NCI-H2029 treated with DMSO at 0.1 percent for 48 hours (cell line): ENCODE measurements at places on chromosomes 2 and 18.

DNA sequence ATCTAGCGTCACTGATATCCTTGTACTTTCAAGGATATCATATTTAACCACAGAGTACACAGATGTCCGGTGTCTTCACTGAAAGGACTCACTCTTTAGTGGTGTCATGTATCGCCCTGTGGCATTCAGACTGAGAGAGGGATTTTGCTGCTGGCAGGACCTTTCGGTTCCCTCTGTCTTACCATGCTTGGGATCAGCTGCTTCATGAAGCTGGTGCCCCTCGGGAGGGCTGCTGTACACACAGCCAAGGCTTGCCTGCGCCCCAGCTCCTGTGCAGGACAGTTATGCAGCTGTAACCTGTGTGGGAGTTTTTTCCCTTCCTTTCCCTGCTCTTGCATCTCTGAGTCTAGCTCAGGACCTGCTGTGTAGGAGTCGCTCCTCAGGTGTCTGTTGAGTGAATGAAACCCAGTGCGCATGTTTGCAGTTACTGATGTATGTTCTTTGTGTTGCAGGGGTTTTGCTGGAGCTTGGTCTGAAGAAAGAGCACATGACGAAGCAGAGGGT is 64.4 kb downstream of the GREB1 start:
- DNase-seq, result peak; percentile 29

DNA sequence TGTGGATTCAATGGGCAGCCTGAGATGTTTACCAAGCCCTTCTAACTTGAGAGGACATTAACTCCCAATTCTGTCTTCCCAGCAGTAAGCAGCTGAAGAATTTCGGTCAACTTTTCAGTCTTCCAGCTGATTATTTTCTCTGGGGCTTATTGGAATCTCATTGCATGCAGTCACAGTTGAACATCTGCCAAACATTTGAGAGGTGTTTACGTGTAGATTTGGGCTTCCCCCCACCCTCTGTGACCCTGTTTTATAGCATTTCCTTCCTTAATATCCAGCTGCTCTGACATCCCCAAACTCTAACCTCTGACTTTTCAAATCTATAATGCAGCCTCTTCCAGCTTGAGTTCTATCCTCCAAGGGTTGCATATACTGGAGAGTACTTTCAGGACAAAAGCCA is 16.5 kb upstream of the VIT start:
- no peak for DNase-seq

GRCh38 chr2:175175896-175176295 is 5.6 kb downstream of the ATP5MC3 start:
- no peak for DNase-seq

DNA sequence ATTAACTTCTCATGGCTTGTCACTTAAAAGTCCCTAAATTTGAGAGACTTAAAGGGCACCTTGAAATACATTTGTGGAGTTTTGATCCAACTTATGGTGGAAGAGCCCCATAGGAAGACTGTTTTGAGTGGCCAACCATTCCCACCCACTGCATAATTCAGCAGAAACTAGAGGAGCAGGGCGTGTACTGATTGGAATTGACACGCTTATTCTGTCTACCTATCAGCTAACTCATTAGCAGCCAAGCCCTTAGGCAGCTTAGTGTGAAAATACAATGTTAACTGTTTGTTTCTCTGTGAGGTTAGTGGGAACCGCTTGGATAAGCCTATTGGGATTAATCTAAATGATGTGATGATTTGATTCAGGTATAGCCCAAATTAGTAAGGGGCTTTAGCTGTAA is 6.4 kb downstream of the LGALSL start:
- no peak for DNase-seq

DNA sequence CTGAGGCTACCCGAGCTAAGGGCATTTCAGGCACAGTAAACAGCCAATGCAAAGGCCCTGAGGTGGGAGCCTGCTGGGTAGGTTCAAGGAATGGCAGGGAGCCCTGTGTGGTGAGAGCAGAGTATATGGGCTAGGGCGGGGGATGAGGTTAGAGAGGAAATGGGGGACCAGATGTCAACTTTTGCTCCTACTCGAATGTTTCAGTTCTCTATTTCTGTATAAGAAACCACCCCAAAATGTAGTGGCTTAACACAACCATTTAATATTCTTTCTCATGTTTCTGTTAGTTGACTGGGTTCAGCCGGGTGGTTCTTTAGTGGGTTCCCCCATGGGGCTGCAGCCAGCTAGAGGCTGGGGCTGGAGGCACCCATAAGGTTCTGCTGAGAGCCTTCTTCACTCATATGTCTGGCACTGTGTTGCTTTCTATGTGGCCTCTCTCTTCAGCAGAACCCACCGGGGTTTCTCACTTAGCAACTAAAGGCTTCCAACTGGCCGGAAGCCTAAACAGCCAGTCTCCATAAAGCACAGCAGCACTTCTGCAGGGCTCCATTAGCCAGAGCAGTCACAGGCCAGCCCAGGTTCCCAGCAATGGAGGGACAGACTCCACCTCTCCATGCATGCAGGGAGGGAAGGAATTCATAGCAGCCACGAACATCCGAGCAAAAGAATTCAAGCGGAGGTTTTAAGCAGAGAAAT is 5.6 kb upstream of the ATOH8 start:
- no peak for DNase-seq

GRCh38 chr2:153138651-153139375 is 339.7 kb downstream of the RPRM start:
- DNase-seq, result no peak

DNA sequence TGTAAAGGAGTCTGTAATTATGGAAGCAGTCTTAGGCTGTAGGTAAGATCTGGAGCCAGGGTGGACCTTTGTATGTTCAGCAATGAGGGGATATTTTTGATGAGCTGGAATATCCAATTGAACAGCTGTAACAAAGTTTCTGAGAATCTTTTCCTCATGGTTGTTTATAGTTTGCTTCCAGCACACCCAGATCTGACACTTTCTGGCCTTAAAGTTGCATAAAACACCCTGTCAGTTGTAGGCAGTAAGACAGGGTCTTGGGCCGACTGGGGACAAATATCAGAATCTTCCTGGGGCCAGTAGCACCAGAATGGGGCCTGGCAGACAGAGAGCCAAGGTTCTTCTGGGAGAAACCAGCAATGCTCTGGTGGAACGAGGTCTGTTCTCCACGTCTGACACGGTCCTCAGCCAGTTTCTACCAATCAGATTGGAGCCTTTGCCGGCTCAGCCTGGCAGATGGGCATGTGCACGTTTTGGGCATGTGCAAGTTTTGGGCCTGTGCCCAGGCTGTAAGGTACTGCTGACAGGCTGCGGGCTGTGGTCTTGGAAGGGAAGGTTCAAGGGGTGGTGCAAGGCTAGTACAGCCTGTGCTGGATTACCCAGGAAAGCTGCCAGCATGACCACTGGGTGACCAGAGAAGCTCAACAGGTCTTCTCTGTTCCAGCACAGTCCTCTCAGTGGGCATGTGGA is 89.8 kb downstream of the PRKCE start:
- no peak for DNase-seq

- no peak for DNase-seq
Measured at GRCh38 chr18:39365836-39366485, 1800.4 kb upstream of the CELF4 start.

DNA sequence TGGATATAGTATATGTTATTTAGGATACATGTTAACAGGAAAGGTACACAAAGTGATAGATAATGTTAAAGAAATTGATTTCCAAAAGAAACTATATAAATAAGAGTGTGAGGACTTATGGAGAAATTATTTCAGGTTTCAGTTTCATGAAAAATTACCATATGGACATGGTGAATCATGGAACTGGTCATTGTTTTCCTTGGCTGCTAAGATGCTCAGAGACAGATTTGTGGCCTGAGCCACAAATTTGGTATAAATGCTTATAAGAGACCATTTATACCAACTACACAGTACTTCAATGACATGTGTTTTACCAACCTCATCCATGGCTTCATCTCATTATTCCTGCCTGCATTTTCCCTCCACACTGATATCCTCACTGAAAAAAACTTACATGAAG is 188.1 kb downstream of the FMNL2 start:
- no peak for DNase-seq

GRCh38 chr2:195656161-195656858 is 716 bp upstream of the SLC39A10 start:
- no peak for DNase-seq

DNA sequence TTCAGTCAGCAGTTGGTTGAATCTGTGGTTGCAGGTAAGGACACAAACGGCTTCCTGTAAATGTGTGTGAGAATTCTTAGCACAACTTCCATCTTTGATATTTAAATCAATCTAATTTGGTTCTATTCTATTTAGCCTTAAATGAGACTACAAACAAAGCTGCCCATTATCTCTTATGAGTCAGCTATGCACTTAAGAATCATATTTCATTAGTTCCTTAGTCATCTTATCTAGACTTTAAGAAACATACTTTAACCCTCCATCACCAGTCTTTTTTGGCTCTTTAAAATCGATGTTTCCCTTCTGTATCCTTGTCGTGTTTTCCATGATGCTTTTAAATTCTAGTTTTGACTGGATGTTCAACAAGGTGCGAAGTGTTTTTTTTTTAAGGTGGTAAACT is 114.4 kb upstream of the TMEM200C start:
- no peak for DNase-seq

- DNase-seq, result no peak
Measured at GRCh38 chr2:222884805-222885424, 24.1 kb downstream of the ACSL3 start.

DNA sequence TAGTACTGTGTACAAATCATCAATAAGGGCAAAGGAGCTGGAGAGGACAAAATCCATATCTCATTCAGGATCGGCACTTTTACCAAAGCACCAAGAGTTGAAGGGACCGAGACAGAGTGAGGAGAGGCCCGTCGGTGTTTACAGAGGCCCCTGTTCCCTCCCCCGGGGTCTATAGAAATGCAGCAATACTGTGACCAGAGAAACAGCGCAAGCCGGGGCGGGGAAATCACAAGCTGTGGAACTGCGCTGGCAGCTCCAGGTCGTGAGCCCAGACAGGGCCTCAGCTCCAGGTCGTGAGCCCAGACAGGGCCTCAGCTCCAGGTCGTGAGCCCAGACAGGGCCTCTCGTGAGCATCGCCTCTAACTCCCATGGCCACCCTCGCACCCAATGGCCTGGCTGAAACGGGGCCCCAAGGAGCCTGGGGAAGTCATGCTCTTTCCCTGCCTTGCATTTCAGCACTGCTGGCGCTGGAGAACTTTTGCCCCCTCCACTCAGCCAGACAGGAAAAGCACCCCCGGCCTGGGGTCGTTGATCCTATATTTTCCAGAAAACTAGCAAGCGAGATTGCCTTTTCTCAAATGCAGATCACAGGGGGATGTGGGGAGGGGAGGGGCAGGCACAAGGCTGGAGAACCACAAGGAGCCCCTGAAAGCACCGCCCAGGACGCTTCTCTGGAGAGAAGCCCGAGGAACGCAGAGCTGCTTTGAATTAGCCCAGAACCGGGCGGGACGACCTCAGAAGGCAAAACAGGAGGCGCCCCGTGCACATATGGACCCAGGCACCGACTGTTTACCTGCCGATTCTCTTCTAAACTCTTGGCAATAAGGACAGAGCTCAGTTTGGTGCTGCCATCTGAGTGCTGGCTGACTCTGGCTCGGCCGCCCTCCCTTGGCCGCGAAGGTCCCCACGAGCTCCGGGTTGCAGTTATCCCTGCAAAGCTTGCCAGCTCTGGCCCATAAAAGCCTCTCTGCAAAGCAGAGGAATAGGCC is 223.7 kb downstream of the ACKR3 start:
- no peak for DNase-seq

DNA sequence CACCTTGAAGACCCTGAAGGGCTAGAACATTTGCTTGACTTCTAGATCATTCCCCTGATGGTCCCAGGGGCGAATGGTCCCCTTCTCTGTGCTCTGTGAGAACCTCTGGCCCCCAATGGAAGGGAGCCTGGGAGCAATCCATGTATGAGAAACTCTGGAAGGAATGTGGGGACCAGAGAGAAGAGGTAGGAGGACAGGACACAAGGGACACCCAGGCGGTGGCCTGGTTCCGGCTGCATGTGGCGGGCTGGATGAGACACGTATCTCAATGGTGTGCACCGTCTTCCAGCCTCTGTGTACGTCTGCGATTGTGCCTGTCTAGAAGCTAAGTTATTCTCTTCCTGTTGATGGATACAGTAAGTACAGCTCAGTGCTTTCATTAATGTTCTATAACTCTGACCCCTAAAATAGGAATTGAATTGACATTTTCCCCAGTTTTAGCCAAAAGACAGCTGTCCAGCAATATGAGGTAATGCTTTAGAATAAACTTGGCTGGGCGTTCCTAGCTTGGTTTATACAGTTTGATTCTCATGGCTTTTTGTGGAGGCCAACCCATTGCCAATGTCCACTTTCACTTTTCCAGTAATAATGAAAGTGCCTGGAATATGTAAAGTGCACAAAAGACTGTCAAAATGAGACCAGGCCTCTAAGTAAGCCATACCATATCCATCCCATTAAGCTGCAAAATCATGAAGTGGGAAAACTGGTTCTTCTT is 30.1 kb upstream of the COPS8 start:
- DNase-seq, result no peak

GRCh38 chr2:96400049-96401000 is 64.8 kb downstream of the NCAPH start:
- DNase-seq, result no peak

- DNase-seq, result no peak
Measured at GRCh38 chr2:206225435-206226232, 48.8 kb upstream of the ZDBF2 start.

DNA sequence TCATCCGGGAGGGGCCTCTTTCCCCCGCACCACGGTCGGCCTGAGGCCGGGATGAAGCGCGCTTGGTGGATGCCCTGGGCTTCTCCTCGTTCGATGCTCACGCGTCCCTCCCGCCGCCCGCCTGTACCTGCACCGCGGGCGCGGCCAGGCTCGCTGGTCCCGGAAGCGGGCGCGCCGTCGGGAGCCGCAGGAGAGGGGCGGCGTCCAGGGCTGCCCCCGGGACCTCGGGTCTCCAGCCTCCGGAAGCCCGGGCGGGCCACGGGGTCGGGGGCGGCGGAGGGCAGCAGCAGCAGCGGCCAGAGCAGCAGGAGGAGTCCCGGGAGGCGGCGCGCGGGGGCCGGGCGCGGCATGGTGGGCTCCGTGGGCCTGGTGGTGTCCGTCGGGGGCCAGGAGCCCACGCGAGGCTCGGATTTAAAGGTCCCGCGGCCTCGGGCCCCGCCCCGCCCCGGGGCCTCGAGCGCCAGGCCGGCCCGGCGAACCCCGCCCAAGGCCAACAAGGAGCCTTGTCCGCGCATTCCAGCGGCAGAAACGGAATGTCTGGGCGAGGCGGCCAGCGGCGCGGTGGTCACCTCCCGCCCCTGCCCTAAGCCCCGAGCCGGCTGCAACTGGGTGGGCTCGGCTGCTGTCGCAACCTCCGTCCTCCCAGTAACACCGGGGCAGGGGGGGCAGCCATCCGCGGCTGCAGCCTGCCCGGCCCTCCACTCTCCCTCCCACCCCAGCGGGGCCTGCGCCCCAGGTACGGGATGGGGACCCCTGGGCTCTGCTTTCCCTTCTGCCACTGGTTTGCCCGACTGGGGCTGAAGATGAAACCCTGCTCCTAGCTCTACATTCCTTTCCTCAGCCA is at the start of gene MATN3:
MATN3 (minus strand) TSS at position 387 of the 844 bp plus-strand sequence; CDS start at position 350, 37 bp downstream.
- DNase-seq, result no peak

- no peak for DNase-seq
Measured at GRCh38 chr2:170932166-170932565, 3.1 kb downstream of the GORASP2 start.

GRCh38 chr2:108382196-108382595 is 4.4 kb downstream of the SULT1C4 start:
- no peak for DNase-seq

- no peak for DNase-seq
Measured at GRCh38 chr2:7609556-7609955, 692.3 kb downstream of the RNF144A start.
